Endothelial cell of umbilical vein (primary cell): ENCODE measurements at places on chromosomes 7 and 10. TPM values are rescaled to one million over a fixed set of nuclear protein-coding genes. Genes with fewer than 3 reads are reported as not detected.

GRCh38 chr10:22997096-22997495 is 69.2 kb downstream of the ARMC3 start:
- H3K4me3 ChIP-seq: no peak overlapping the region
- peaks cover 38% of the 10 kb centered on the region for H3K27me3 ChIP-seq
- no peaks in the 10 kb centered on the region for H3K36me3 ChIP-seq
- H3K27ac ChIP-seq: no peak overlapping the region
- DNase-seq: peak; percentile 7
- no peaks in the 10 kb centered on the region for H3K4me1 ChIP-seq

Gene NEURL1
- 0.22 and 0.30 TPM in 2 replicates for total RNA-seq

Gene EIF3B
- 198 and 207 TPM in 2 replicates for total RNA-seq

Gene ETV1
- total RNA-seq: 16.6 and 18.7 TPM in 2 replicates

GRCh38 chr7:149780056-149780455 is 6.7 kb upstream of the ZNF467 start:
- DNase-seq: no peak
- H3K4me1 ChIP-seq: peaks cover 18% of the 10 kb centered on the region
- H3K36me3 ChIP-seq: no peaks in the 10 kb centered on the region
- H3K4me3 ChIP-seq: no peak overlapping the region
